Activated effector memory CD4-positive, alpha-beta T cell treated with Interleukin-2 at 50 U/mL for 16 hours (primary cell): ENCODE measurements at places on chromosomes 7 and 10.

DNA sequence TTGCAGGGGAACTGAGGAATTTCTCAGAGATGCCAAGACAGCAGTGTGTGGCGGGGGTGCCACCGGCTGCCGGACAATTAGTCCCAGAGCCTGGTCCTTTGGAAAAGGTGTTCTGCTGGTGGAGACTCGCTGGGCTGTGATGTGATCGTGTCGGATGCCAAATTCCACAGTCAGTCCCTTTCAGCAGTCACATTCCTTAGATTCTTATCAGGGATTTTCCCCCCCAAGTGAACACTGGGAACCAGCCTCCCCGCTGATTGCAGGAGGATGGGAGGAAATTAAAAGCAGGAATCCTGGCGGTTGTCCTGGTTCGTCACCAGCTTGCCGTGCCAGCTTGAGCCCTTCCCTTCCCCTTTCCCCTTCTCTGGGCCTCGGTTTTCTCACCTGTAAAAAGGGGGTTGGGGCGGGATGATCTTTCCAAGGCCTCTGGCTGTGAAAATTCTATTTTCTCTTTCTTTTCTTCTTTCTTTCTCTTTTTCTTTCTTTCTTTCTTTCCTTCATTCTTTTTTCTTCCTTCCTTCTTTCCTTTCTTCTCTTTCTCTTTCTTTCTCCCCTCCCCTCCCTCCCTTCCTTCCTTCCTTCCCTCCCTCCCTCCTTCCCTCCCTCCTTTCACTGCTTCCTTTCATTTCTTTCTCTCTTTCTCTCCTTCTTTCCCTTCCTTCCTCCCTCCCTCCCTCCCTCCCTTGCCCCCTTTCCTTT lies 39.6 kb downstream of the COL26A1 start:
- no peak for DNase-seq

DNA sequence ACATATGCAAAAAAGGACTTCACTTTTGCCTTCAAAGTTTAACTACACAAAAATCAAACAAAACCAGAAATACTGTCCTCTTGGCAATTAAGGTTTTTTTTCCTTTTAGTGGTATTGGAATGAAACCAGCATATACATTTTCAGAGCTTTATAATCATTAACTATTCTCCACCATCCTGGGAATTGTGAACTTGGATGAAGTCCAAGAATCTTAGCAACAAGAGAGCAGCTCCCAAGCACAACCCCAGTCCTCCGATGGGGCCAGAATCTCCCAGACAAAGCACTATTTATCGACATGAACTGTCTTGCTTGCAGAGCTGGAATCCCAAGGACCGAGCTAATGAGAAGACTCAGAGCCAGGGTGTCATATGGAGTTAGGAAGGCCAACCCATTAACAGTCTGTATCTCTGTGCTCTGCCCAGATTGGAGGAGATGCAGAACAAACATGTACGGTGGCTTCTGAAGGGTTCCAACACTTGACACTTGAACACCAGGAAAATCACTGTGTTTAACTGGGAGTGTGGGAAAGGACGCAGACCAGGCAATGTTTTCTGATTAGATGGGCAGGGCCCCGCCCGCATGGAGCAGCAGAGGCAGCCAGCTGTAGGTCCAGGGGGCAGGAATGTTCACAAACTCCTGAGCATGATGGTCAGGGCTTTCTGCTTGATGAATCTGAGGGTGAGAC lies 35.5 kb downstream of the PPP1R3C start:
- no peak for DNase-seq

- no peak for DNase-seq
Observed at GRCh38 chr7:42461537-42461936, 224.5 kb upstream of the GLI3 start.

DNA sequence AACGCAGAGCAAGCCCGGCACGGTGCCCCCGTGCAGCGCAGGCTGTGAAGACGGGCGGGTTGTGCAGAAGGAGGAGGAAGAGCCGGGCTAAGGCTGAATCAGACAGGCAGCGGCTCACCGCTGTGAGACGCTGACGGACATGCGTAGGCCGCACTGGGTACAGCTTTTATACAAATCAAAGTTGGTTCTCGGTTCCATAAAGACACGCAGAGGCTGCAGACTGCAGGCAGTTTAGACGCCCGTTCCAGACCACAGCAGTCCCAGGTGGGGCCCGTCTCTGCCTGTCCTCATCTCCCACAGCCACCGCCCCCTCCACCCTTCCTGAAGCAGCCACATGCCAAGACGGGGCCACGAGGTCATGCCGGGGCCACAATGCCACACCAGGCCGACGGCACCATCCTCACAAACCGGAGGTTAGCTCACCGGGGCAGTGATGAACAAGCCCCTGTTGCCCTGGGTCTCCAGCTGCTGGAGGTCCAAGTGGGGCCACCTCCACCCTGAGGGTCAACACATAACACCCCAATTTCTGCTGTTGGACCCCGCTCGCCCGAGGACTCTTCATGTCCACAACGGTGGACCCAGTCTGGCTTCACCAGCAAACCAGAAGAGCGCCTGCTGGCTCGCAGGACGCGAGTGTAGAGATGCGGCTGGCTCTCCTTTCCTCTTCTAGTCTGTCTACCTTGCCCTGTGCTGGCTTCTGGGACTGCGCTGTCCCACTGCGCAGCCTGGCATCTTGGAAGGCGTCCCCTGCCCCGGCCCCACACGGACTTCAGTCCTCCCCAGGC lies 227.2 kb downstream of the ELFN1 start:
- DNase-seq = no peak

GRCh38 chr10:128727114-128727513 lies 600.9 kb upstream of the MKI67 start:
- no peak for DNase-seq

GRCh38 chr10:110005719-110006118 lies 2.1 kb upstream of the ADD3 start:
- DNase-seq = no peak

DNA sequence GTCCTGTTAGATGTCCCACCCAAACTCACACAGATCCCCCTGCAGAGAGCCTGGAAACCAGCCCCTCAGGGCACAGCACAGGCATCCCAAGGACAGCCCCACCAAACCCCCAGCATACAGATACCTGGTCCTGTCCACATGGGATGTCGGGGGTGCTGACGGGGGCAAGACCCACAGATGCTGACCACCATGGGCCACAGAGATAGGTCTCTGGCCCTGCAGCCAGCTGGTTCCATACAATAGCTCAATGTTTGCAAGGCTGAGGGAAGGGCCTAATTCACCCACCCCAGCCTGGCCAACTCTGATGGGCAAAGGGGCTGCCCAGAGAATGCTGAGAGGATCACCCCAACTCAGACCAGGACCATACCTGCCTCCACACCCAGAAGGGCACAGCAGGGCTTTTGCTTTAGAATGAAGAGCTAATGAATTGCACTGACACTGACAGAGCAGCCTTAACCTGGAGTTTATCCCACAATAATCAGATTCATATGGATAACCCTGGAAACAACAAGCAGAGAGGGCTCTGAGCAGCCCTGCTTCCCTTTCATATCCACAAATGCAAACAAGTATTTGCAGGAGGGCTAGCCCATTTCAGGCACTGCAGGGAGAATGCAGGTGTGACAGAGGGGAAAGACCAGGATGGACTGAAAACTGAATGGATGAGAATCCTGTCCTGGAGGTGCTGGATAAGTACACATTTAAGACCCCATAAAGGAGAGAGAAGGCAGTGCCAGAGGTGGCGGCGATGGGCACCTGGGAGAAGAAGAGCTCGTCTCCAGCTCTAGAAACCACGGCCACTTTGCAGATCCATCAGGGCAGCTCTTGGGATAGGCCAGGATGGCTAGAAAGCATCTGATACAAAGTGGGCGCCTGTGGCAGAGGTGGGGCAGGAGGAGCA lies 126.7 kb downstream of the TNS3 start:
- no peak for DNase-seq

- DNase-seq = no peak
Observed at GRCh38 chr7:55423277-55423711, 58.2 kb downstream of the LANCL2 start.

DNA sequence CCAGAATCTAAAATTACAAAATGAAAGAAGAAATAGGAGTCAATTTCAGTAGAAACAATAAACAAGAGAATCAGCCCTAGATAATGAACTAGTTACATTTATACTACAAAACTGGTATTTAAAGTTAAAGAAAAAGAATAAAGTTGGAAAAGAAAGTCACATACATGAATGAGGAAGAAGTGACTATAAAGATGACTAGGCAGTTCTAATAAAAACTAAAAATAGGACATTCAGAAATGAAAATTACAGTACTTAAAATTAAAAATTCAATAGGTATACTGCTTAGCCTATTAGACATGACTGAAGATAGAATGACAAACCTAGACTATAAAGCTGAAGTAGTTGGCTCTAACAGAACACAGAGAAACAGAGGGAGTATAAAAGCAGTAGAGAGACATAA lies 108.8 kb downstream of the AHR start:
- no peak for DNase-seq

GRCh38 chr7:45416846-45417245 lies 157.3 kb upstream of the ADCY1 start:
- DNase-seq = no peak

DNA sequence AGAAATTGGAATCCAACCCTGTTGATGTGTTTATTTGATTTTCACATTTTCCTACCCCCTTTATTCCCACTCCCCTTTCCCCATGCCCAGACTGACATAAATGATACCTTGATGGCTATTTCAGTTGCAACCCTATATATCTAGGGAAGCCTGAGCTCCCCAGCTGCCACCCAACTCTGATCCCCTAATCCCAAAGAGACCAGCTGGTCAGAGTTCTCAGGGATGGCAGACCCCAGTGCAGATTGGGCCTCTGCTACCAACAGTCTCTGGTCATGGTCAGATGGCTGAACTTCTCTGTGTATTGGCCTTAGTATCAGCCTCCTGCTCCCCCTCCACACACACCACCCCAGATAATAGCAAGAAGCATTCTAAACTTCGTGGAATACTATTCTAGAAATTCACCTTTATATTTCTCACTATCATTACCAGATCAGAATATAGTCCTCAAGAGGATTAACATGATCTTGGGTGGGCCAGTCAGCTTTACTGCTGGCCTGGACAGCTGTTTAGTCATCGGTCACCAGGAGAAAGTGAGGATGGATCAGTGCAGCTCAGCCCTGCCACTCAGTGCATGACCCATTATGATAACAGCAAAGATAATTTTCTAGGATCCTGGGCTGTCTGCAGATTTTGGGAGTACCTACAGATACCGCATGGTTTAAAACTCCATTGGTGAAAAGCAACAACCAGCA lies 24.5 kb upstream of the BTRC start:
- no peak for DNase-seq

GRCh38 chr10:101140084-101140949 lies 9.2 kb downstream of the TLX1 start:
- DNase-seq = no peak

DNA sequence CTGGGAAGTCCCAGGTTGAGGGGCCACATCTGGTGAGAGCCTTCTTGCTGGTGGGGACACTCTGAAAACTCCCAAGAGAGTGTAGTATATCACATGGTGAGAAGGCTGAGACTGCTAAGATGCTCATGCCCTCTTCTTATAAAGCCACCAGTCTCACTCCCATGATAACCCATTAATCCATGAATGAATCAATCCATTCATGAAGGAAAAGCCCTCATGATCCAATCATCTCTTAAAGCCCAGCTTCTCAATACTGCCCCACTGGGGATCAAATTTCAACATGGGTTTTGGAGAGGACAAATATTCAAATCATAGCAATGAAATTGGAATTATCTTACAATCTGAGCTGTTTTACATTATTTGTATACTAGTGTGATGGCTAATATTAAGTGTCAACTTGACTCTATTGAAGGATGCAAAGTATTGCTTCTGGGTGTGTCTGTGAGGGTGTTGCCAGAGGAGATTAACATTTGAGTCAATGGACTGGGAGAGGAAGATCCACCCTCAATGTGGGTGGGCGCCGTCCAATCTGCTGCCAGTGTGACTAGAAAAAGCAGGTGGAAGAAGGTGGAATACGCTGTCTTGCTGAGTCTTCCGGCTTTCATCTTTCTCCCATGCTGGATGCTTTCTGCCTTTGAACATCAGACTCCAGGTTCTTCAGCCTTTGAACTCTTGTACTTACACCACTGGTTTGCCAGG lies 14.3 kb upstream of the UBE2D1 start:
- no peak for DNase-seq
